ENCODE measurements at places on chromosomes 1 and 21.
A peak's percentile ranks its signal among the peaks of the same experiment; 100 is the strongest.

DNA sequence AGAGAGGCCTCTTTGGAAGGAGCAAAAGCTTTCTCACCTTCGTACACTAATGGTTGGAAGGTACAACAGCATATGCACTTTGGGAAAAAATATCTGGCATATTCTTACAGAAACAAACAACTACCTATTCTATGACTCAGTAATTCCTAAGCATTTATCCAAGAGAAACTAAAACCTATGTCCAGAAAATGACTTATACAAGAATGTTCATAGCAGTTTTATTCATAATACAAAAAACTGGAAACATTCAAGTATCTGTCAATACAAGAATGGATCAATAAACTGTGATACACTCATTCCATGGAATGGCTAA, 8.2 kb downstream of the NBPF1 start:
- no peak for DNase-seq

- DNase-seq = no peak
Measured at GRCh38 chr1:114341856-114342255, 169.1 kb downstream of the TRIM33 start.

DNA sequence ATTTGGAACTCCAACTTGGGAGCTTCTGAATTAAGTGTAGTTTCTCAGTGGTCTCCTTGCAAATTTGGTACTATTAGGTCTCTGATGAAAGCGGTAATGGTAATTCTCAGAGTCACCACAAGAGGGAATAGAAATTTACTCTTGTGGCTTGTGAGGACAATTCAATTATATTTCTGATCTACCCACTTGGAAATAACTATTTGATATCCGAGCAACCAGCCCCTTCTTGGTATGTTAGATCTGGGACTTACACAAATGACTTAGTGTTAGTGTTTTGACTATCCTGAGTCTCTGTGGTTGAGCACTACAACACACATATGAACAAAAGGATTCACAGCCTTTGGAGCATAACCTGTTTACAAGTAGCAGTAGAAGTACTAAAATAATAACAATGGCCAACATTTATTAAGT, 68.1 kb downstream of the RPS6KA1 start:
- DNase-seq = peak; percentile 88

- peak; percentile 50 for DNase-seq
Measured at GRCh38 chr1:108646648-108647269, 14.1 kb downstream of the HENMT1 start.

DNA sequence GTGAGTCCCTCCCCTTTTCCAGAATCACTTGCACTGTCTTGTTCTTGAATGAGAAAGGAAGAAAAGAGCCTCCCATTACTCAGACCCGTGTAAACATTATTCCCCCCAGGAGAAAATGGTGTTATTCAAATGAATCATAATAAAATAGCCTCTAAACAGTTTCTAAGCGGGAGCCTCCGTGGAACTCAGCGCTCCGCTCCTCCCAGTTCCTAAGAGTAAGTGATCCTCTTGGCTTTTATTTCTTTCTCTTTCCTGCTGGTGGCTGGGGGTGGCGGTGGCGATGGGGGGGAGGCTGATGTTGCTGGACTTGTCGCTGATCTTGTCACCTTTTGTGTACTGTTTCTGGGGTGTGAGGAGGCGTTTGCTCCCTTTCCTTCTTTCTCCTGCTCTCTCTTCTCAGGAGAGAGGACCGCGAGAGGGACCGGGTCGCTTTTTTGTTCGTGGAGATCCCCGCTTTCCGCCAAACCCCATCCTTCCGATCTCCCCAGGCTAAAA, 781 bp downstream of the PROX1 start:
- DNase-seq = no peak

DNA sequence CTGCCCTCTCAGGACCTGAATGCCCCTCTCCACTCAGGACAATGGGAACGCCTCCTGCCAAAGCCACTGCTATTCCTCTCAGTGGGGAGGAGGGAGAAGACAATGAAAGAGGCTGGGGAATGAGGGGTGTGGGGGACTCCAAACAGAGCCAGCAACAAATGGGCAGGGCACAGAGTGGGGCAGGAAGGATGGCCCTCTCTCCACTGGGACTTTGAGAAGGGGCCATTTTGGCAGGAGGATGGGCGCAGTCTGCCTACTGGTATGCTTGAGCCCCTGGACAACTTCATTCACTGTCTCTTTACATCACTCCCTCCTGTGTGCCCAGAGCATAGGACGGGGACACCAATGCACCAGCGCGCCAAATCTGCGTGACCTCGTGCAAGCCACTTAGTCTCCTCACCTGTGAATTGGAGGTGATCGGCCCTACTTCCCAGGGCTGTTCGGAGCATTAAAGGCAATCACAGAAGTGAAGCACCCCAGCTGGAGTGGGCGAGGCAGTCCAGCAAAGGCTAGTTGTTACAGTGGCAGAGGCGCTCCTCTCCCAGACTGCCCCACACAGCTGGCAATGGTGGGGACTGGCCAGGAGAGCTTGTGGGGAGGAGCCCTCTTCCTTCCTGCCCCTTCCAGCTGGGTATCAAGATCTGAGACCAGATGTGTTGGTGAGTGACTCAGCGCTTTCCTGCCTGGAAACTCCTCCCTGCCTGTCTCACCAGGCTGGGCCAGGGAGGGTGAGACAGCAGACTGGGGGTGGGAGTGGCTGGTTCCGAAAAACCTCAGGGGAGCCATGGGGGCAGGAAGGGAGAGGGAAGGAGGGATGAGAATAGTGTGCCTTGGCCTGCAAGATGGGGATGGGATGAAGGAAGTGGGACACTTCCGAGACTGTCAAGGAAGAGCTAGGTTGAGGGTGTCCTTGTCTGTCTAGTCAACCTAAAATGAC, 22.4 kb upstream of the SYNC start:
- peak; percentile 97 for DNase-seq

GRCh38 chr1:147099192-147099591, 73.1 kb downstream of the PRKAB2 start:
- no peak for DNase-seq

- no peak for DNase-seq
Measured at GRCh38 chr1:117567435-117567834, 38.4 kb upstream of the TENT5C start.

GRCh38 chr1:225447650-225448089, 19.8 kb upstream of the LBR start:
- no peak for DNase-seq

DNA sequence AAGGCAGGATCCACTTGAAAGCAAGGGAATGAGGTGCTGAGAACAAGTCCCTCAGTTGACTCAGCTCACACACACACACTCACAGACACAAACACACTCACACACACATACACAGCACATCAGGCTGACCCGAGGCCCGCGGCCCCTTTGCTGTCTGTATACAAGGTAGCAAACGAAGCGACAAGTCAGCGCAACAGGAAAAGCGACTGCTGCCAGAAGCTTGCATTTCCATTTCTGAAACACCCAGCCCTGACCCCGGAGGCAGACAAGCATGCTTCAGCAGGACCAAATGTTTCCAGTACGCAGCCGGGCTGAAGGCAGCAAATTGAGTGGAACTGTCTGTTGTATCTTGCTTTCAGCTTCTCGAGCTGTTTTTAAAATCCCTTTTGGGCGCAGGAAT, 501.6 kb downstream of the NPHP4 start:
- no peak for DNase-seq

DNA sequence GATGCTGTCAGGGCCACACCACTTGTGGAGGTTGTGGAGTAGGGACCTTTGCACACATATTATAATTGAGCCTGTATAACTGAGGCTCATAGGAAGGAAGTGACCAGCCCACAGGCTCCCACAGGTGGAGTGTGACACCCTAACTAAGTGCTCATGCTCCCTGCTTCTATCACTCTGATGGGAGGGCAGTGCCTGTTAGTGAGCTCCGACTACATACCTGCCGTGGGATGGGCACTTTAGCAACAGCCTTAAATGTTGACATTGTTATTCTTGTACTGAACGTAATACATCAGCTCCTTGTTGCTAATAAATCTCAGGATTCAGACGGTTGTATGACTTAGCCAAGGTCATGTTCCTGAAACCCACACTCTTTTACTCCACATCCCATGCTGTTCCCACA, 58.0 kb downstream of the BEND5 start:
- no peak for DNase-seq

DNA sequence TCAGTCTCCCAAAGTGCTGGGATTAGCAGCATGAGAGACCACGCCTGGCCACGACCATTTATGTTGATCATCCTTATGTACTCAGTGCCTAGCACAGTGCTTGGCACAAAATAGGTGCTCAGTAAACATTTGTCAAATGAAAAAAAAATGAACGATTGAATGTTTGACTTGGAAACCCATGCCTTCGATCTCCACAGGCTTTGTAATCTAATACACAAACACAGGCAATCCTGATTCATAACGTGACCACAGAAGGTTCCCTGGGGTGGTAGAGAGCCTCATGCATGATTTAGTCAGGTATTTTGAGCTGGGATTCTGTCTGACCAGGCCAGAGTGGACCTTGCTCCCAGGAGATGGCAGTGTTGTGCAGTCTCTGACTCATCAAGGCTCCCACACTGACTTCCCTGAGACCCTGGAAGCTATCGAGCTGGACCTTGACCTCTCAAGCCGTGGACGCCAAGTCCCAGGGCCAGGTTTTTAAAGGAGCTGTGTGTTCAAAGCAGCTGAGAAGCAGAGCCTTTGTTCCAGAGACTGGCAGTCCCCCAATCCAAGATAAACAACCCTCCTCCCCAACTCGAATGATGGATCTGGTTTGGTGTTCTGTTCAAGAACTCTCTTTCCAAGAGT, 81.1 kb downstream of the PGM1 start:
- peak; percentile 26 for DNase-seq

- no peak for DNase-seq
Measured at GRCh38 chr21:33871171-33871570, 44.4 kb downstream of the ATP5PO start.

DNA sequence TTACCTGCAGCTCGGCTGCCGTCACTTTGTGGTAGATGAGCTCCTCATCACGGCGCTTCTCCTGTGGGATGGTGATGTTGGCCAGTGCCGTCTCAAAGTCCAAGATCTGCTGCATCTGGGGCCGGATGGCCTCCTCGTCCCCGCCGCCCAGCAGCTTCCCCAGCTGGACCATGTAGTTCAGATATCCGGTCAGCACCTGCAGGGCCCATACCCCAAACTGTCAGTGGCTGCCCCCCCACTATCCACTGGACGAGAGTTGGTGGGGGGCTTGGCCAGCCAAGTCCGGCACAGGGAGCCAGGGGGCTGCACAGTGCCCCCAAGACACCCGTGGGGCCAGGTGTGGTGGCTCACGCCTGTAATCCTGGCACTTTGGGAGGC, 34.3 kb downstream of the ECE1 start:
- no peak for DNase-seq

DNA sequence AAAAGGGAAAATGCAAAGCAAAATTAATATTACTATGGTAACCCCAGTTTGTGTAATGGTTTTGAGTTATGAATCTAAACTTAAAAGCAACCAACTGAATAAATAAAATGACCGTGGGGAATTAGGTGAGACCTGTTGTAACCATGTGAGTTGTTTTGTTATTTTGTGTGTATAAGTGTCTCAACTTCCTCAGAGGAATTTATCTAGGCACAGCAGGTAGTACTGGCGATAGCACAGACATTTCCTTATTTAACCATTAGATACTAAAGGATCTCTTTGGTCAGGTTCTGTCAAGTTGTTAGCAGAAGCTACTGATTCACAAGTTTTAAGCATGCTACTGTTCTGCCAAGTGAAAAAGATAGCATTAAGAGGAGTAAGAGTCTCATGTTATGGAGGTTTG, 39.3 kb upstream of the LRRC7 start:
- peak; percentile 27 for DNase-seq

DNA sequence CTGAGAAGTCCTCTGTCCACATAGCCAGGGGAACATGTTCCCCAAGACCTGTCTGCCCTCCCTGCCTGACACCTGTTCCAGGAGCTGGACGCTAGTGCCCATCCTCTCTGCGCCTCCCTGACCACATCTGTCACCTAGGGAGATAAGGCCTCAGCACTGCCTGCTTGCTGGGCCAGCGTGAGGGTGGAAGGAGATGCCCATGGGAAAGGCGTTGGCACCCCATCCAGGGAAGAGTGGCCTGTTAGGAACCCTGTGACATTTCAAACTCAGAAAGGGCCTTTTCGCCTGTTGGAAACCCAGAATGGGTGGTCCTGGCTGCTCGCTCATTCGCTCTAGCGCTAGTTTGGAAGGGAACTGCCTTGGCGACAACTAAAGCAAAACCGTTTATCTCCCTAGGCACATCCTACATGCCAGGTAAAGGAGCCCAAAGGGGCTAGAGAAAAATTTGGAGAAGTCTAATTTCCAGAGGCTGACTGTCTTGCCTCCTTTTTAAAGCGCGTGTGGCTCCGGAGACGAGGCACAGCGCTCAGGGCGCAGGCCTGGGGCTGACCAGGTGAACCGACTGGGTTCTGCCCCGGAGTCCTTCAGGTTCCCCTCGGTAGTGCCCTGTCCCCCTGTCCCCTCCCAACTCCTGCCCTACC, 410 bp downstream of the ACTA1 start:
- no peak for DNase-seq

GRCh38 chr1:208607616-208608015, 363.4 kb upstream of the PLXNA2 start:
- no peak for DNase-seq

- no peak for DNase-seq
Measured at GRCh38 chr1:168291222-168291837, 10.7 kb downstream of the TBX19 start.

GRCh38 chr1:223678841-223679240, 13.3 kb upstream of the CAPN8 start:
- peak; percentile 79 for DNase-seq

DNA sequence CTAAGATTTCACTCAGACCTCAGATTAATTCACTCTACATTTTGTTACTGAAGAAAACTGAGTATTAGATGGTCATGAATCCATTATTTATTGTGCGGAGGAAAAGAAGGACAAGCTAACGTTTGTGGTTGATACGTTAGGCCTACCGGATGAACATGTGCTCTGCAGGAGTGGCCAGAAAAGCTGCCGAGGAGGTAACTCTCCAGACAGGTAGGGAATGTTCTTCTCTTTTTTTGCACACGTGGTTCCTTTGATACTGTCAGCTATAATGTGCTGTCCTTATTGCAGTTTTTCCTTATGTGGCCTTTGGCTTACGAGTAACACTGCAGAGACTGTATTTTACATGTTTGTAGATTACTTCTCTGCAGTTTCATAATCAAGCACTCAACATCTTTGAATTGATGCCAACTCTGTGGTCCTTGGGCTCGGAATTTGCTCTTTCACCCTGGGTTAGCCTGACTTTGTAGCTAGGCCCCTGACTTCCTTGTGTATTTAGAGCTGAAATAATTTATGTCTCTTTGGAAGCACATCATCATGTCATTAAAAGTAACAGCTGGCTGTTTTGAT, 13.6 kb downstream of the MTR start:
- DNase-seq = peak; percentile 59

- DNase-seq = no peak
Measured at GRCh38 chr1:67816506-67816905, 16.8 kb downstream of the GNG12 start.

DNA sequence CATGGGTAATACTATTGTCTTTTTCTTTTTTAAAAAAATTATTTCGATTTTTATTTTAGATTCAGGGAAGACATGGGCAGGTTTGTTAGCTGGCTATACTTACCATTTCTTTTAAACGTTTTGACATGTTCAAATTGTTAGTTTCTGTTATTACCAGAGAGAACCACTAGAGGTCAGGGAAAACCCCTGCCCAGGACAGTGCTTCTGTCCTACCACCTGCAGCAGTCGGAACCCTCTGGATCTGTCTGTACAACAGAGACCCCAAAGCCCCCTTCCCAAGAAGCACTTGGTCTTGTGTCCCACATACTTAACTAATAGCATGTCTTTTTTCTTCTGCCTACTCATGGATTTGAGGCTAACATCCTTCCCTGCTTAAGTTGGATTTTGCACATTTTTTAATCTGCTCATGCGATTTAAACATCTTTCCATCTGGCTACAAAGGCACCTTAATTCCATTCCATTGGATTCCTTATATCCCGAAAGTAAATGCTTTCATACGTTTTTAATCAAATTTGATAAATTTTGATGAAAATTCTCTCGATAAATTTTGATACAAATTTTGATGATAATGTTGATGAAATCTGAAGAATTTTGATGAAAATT, 10.0 kb upstream of the C1orf115 start:
- DNase-seq = peak; percentile 35

All from hematopoietic multipotent progenitor cell treated with erythropoietin and hydrocortisone succinate and interleukin-3 and kit ligand, for 8 days (in vitro differentiated cells).